ENCODE measurements at places on chromosomes 2 and 18. TPM values are rescaled to one million over a fixed set of nuclear protein-coding genes. Genes with fewer than 3 reads are reported as not detected.

UNC80 gene
- not detected for total RNA-seq

AGXT gene
- not detected for total RNA-seq

DNA sequence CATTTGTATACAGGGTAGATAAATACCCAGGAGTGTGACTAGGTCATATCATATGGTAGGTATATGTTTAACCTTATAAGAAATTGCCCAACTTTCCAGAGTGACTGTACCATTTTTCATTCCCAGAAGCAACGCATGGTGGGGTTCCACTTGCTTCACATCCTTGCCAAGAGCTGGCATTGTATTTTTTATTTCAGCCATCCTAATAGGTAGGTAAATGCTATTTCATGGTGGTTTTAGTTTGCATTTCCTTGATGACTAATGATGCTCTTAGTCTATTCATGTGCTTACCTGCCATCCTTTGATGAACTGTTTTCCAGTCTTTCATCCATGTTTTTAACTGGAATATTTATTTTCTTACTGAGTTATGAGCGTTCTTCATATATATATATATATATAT is 51.9 kb downstream of the MAP4K3 start:
- DNase-seq: no peak

DNA sequence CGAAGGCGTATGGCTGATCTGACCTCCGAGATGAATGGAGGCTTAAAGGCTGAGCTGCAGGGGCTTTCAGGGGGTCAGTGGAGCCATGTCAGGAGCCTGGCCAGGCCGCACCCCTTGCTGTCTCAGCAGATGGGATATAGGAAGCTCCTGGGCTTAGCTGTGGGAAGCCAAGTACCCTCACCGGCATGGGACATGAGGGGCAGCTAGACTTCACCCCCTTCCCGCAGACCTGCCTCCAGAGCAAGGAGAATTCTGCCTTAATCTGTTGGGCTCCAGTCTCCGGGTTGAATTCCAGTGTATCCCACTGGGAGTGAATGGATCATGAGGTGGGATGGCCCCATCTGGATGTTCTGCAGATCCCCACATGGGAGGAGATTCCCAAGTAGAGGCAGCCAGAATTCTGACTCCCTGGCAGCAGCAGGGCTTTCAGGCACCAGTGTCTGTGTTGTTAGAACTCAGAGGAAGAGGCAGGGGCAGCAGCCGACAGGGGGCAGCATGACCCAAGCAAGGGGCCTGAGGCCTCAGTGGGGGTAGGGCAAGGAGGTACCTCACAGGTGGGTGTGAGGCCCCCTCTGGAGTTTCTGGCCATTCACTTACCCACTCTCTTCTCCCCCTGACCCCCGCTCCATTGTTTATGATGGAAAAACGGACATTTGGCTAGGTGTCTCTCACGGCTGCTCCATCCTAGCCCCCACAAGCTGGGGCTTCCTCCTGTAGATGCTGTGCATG is 19.1 kb downstream of the CAPG start:
- peak; percentile 80 for DNase-seq

CMPK2 gene
- total RNA-seq: 1.6 TPM

SRD5A2 gene
- not detected for total RNA-seq

GALNT14 gene
- 1.2 TPM for total RNA-seq

COA5 gene
- 30.3 TPM for total RNA-seq

SLC9A4 gene
- total RNA-seq: 0.07 TPM

- DNase-seq: no peak
Measured at GRCh38 chr2:10075571-10076209, 4.5 kb downstream of the CYS1 start.

SERPINB10 gene
- not detected for total RNA-seq

TUBA4B gene
- total RNA-seq: not detected

- DNase-seq: no peak
Measured at GRCh38 chr2:240848900-240849680, 19.5 kb upstream of the AGXT start.

DNA sequence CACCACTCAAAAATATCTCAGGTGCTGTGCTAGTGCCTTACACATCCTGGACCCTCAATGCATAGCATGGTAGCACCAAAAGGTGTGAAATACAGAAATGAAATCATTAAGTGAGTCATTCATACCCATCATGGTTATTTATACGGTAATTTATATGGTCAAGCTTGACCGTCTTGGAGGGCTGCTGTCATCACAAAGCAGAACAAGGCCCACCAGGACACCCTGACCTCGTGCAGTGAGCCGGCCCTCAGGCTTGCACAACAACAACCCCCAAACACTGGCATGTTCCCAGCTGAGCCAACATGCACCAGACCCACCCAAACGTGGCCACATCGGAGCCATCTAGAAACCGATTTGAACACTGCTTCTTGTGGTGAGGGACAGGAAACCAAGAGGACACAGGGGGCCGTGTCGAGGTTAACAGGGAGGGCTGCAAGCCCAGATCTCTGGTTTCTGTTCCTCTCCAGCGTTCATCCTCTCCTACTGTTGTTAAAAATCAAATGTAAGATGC is 378.5 kb upstream of the ID2 start:
- DNase-seq: peak; percentile 54

- DNase-seq: no peak
Measured at GRCh38 chr2:111239107-111239506, 118.4 kb downstream of the BCL2L11 start.

GRCh38 chr2:241798631-241799521 is 10.1 kb upstream of the NEU4 start:
- peak; percentile 50 for DNase-seq

ITGB6 gene
- not detected for total RNA-seq

GRCh38 chr2:241665731-241666440 is 20.7 kb downstream of the DTYMK start:
- DNase-seq: no peak

RRM2 gene
- 413 TPM for total RNA-seq

DNA sequence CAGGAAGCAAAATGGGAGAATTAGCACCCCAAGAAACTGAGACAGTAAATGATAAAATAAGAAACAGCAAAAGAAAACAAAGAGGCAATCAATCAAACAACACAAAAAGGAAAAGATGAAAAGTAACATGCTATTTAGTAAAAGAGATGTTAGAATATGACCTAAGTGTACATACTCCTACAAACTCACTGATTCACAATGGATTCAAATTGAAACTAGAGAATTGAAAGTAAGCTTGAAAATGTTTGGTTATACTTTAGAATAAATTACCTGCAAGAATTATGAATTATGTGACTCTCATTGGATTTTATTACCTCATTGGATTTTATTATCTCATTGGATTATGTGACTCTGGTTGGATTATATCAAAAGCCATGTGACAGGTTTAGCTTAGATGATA is 22.8 kb upstream of the CCNYL1 start:
- no peak for DNase-seq

ACVR1C gene
- 2.6 TPM for total RNA-seq

DNA sequence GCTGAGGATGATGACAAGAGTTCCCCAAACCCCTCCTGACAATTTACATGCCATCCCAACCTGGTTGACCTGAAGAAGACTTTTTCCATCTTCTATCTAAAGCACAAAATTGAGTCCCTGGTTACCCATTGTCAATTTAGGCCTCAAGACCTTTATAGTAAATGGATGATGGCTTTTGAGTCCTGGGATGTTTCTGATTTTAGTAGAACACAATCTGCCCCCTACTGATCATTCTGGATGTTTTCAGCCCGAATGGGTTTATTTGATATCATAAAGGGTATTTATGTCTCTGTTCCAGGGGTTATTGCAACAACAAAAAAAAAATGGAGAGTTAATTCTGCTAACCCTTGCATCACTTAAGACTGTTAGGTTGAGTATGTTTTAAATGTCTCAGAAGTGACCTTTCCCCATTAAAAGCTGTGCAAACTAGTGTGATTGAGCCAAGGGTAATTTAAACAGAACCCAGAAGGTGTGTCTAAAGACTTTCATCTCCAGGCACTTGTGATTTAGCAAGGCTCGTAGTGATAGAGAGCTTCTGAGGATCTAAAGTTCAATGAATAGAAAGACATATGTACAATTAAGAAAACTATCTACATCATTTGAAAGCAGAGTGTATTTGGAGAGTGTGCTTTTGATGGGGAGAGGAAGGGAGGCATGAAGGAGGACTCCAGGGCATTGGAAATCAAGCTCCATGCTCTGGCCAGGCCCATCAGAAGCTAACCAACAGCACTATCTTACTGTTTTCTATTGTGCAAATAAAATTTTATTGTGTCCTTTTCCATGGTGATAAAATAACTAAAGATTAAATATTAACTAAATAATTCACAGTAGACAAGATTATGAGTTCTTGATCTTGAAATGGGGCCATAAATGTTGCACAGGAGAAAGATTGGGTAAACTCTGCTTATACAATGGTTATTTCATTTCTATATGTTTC is 96.6 kb upstream of the NOSTRIN start:
- DNase-seq: no peak

CDH2 gene
- 0.05 TPM for total RNA-seq

- peak; percentile 53 for DNase-seq
Measured at GRCh38 chr2:160493227-160494028, at the start of gene RBMS1. Gene RBMS1, minus strand, starts transcription at chr2:160493807. Its CDS starts 444 bp downstream, at chr2:160493363.

DNA sequence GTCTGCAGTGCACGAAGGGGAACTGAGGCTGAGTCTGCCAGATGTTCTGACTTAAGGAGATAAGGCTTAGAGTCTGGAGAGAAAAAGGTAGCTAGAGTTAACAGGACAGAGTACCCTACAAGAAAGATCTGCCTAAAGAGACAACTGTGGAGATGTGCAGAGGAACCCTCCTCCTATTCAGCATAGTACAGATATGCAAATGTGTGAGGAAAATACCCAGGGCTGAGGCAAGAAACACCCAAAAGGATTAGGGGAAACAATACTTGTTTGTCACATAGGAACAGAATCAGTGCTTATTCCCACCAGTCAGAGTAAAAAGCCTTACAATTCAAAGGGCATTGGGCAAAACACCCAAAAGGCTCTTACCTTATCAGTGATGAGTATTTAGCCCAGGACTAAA is 67.8 kb downstream of the SS18 start:
- DNase-seq: no peak

FHOD3 gene
- not detected for total RNA-seq

Measured in activated naive CD4-positive, alpha-beta T cell treated with anti-CD3 and anti-CD28 coated beads, Interleukin-2, amount 50 U/mL, for 72 hours (primary cell).